ENCODE measurements at places on chromosomes 7 and 10. TPM values are rescaled to one million over a fixed set of nuclear protein-coding genes. Genes with fewer than 3 reads are reported as not detected.
A peak's percentile ranks its signal among the peaks of the same experiment; 100 is the strongest.

LRRN3 gene
- total RNA-seq: 6.1 TPM

GRCh38 chr7:129386506-129386905 is 47.7 kb upstream of the STRIP2 start:
- no peak for DNase-seq

CRYGN gene
- 0.32 TPM for total RNA-seq

DNA sequence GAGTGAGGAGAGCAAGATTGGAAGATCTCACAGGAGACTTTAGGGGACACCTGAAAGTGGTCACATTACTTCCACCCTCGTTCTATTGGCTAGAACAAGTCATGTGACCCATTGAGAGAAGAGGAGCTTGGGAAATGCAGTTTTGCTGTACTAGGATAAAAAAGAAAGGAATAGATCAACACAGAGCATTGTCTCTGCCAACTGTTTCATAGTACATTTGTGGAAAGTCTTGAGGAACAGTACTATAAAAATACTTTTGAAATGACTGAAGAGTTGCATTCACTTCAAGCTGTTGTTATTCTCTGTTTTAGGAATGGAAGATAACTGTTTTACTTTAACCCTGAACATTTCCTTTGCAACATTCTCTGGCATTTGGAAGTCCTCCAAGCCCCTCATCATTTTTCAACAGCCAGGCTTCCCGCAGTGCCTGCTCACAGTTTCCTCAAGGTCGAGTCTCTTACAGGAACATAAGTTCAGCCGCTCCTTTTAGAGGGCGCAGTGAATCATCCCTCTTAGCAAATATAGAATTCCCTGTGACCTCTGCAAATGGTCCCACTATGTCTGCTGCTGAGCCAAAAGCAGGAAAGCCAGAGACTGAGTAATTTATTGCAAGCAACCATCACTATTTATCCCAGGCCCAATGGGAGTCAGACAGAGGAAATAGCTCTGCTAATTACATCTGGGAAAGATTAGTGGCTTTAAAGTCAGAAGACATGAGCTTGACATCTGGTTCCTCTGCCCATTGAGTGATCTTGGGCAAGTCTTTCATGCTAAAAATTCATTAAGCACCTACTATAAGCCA is 40.7 kb downstream of the MRPL32 start:
- DNase-seq: no peak

TFPI2 gene
- total RNA-seq: 0.84 TPM

PILRA gene
- total RNA-seq: 2.7 TPM

DNA sequence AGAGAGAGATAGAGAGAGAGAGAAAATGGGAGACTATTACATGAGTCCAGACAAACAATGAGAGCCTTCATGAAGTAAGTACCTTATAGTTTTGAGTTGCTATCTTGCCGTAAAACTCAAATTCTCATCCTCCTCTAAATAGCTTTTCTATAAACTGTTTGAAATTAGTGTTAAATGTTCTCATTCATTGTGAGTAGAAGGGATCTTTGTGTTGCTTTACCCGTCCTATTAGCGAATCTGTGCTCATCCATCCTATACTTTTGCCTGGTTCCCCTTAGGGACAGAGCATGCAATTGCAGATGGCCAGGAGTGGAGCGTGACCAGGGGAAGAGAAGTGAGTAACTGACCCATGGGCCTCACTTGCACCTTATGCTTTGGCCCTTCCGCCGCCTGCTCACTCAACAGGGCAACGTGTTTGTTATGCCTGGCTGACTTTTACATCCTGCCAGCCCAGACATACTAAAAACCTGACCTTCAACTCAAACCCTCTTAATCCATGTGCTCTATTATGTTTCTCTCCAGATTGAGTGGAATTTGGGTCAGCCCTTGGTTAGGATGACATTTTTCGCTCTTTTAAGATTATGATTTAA is 244.2 kb upstream of the YAE1 start:
- no peak for DNase-seq

ASB10 gene
- not detected for total RNA-seq

DNA sequence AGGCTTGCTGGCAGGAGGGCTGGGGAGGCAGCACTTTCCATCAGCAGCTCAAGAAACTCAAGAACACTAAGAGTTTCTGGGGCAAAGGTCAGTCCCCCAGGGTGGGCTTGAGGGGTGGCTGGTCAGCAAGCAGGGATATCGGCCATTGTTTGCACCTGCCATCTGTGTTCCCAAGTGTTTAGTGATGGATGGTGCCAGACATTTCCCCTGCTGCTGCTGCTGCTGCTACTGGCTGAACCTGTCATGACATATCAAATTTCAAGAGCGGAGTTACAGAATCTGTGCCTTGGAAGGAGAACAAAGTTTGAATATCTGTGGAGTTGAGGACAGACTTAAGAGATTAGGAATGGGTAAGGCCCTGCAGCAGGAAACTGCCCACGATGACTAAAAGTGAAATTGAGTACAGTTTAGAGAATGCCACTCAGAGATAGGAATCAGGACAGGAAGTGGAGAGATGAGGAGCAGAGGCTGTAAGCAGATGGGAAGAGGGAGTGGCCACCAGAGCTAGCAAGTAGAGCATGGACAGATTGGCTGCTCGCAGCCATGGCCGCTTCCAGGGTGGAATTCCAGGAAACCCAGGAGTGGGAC is 39.2 kb upstream of the PPP1R3C start:
- DNase-seq: no peak

DNA sequence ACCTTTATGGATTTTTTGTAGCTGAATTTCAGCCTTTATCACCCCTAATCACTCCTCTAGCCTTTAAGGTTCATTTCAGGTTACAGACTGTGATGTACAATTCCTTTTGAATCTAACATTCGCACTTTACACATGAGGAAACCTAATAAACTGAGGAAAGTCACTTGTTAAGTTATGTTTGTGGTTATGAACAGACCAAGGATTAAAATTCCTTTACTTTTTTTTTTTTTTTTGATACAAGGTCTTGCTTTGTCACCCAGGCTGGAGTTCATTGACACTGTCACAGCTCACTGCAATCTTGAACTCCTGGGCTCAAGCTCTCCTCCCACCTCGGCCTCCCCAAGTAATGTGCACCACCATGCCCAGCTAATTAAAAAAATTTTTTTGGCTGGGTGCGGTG is 3.6 kb downstream of the MCU start:
- no peak for DNase-seq

GRCh38 chr7:42236976-42237810 is at the start of gene GLI3:
Gene GLI3, minus strand, starts transcription at chr7:42237209. Its CDS starts 13,956 bp downstream, at chr7:42223253.
- peak; percentile 78 for DNase-seq

- DNase-seq: no peak
Observed at GRCh38 chr10:36711361-36711760, 414.0 kb upstream of the ANKRD30A start.

DNA sequence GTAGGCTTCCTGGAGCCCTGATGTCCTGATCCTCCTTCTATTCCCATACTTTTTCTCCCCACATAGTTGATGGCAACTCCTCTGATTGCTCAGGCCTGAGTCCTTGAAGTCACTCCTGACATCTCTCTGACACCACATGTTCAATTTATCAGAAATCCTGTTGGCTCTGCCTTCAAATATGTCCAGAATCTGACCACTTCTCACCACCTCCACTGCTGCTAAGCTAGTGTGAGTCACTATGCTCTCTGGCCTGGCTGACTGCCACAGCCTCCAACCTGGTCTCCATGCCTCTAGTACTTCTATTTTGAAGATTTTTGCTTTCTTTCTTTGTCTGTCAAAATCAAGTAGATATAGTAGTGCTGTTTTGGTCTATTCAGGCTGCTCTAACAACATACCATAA is 53.0 kb downstream of the TMEM229A start:
- no peak for DNase-seq

CABCOCO1 gene
- total RNA-seq: 0.30 TPM

IL2RA gene
- not detected for total RNA-seq

GRCh38 chr10:77566914-77567566 is 70.6 kb downstream of the KCNMA1 start:
- DNase-seq: no peak

GRCh38 chr10:13632884-13633440 is 46.2 kb downstream of the PRPF18 start:
- no peak for DNase-seq

ITGA8 gene
- 0.37 TPM for total RNA-seq

- DNase-seq: no peak
Observed at GRCh38 chr7:93877742-93878141, 12.8 kb downstream of the TFPI2 start.

PVRIG gene
- total RNA-seq: not detected

GNAT3 gene
- not detected for total RNA-seq

OR2A42 gene
- total RNA-seq: not detected

- peak; percentile 33 for DNase-seq
Observed at GRCh38 chr10:73552819-73553715, 38.1 kb downstream of the USP54 start.

- DNase-seq: peak; percentile 16
Observed at GRCh38 chr7:74364061-74364460, 74.9 kb downstream of the CLIP2 start.

DNA sequence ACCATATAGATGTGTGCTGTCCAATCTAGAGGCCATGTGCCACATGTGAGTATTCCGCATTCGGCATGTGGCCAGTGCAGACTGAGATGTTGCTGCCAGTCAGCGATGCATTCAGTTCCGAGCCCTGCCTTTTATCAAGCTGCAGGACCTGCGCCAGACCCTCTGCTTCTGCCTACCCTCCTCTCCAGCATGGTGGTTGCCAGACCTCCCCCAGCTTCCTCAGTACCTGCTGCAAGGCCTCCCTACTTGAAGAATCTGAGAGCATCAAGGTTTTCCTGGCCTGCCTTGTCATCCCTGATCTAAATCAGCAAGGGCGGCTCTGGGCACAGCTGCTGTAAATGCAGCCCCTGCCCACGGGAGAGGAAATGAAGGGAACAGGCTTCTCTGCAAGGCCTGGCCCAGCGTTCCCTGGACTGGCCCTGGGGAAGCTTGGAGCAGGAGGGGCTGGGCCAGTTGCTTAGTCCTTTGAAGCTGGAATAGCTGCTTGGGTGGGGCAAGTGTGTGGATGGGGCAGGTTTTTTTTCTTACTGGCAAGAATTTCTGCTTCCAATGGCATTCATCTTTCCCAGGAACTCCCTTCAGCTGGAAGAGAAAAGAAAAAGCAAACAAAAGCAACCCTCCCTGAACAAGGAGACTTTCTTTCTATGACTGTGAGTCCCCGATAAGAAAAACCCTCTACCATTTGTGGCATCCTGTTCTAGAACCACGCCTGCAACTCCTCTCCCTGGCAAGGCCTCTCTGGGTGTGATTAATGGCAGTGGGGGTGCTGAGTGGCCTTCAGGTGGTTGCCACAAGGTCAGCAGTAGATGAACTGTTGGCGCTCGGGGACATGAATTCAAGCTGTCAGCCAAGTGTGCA is 93.0 kb downstream of the NHLRC2 start:
- no peak for DNase-seq

SAMD9 gene
- 0.21 TPM for total RNA-seq

GRCh38 chr7:124633740-124634139 is 131.9 kb downstream of the GPR37 start:
- DNase-seq: no peak

NPSR1 gene
- not detected for total RNA-seq

TEX36 gene
- not detected for total RNA-seq

DNA sequence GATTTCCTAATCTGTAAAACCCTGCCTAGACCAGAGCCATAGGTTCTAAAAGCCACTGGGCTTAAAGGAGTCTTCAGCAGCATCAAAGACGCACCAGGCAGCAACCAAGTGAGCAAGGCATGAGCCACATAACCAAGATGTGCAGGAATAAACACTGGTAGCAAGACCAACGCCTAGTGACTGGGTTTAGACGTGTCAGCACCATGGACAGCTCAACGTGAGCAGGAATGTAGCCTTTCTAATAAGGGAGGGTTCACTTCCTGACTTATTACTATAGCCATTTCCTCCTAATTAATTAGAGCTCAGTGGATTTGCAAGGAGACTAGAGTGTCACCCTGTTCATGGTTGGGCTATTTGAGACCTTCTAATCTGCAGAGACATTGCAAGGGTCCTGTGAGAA is 223.7 kb downstream of the LHFPL3 start:
- DNase-seq: peak; percentile 48

MCM10 gene
- total RNA-seq: 76.3 TPM

DNA sequence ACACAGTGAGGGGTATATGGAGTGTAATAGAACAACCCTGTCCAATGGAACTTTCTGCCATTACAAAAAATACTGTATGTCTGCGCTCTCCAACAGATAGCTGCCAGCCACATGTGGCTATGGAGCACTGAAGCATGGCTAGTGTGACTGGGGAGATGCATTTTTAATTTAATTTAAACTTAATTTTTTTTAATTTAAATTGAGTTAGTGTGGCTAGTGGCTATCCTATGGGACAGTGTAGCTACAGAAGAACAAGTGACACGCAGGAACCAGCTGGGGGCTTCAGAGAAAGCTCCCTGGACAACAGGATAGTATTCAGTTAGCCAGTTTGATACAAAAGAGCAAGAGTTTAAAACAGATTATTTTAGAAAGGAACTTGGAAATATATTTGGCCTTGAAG is 408.0 kb downstream of the THSD7A start:
- no peak for DNase-seq

FAM221A gene
- total RNA-seq: 10.3 TPM

DNA sequence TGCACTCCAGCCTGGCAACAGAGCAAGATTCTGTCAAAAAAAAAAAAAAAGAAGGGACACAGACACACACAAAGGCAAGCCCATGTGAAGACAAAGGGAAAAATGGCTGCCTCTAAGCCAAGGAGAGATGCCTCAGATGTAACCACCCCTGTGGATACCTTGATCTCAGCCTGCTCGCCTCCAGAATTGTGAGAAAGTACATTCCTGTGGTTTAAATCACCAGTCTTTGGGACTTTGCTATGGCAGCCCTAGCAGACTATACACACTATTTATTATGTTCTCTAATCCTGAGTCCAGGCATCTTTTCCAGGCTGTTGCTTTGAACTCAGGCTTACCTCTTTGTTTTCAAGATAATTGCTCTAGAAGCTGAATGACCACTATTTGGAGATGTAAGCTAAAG is 494.3 kb downstream of the GALNT17 start:
- no peak for DNase-seq

DNA sequence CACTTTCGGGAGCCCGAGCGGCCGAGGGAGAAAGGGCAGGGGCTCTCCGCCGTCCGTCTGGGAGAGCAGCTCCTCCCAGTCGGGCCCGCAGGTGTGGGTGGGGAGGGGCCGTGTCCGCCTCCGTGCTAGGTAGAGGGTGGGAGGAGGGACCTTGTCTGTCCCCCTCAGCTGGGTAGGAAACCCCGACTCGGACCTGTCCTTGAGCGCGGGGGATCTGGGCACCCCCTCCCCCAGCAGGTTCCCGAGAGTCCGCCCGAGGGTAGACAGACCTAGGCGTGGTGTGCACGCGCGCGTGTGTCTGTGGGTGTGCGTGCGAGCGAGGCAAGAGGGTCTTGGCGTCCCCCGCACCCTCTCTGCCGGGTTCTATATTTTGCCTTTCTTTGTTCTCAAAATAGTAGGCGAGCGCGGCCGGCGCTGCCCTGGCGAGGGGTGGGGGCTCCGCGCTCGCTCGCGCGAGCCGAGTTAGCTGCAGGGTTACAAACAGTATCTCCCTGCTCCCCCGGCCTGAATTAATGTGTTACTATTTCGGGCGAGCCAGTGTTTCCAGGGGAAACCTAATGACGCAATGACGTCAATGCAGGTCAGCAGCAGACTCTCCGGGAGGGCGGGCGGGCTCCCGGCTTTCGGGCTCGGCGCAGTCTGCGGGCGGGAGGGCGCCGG is 73.9 kb upstream of the LEP start:
- peak; percentile 14 for DNase-seq

PLAU gene
- 4.2 TPM for total RNA-seq

All from neural crest cell (in vitro differentiated cells).